ENCODE measurements at places on chromosomes 7 and 10. TPM values are rescaled to one million over a fixed set of nuclear protein-coding genes. Genes with fewer than 3 reads are reported as not detected.
A peak's percentile ranks its signal among the peaks of the same experiment; 100 is the strongest.

GRCh38 chr7:13072014-13072413 lies 384.6 kb downstream of the ARL4A start:
- no peak for DNase-seq

DNA sequence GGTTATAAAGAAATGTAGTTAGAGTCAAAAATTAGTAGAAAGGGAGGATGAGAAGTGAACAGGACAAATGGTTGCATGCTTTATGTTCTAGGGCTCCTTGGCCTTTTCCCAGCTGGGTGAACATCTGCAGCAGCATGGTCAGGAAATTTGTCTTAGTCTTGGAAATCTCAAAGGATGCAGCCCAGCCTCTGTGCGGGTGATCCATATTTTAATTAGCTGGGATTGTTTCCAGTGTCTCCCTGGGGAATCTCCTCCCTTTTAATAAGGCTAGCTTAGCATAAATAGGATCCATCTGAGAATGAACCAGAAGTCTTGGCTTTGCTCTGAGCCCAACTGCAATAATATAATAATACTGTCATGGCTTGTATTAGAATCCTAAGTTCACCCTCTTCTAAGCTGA lies 198.3 kb downstream of the PRKG1 start:
- DNase-seq = no peak

- peak; percentile 37 for DNase-seq
Measured at GRCh38 chr7:138565451-138566114, 105.5 kb downstream of the TRIM24 start.

The RARRES2 gene
- 0.19 TPM for total RNA-seq

The IQUB gene
- 0.84 TPM for total RNA-seq

The EXOSC1 gene
- 48.7 TPM for total RNA-seq

The ZCWPW1 gene
- 1.4 TPM for total RNA-seq

The FGFBP3 gene
- total RNA-seq = 27.6 TPM

The SPDYE5 gene
- not detected for total RNA-seq

All from neural progenitor cell (in vitro differentiated cells).